ENCODE measurements at places on chromosomes 4 and X.

- DNase-seq = no peak
Observed at GRCh38 chrX:127943571-127943970, 108.6 kb downstream of the ACTRT1 start.

- DNase-seq = no peak
Observed at GRCh38 chr4:139971111-139971510, 182.9 kb downstream of the MAML3 start.

DNA sequence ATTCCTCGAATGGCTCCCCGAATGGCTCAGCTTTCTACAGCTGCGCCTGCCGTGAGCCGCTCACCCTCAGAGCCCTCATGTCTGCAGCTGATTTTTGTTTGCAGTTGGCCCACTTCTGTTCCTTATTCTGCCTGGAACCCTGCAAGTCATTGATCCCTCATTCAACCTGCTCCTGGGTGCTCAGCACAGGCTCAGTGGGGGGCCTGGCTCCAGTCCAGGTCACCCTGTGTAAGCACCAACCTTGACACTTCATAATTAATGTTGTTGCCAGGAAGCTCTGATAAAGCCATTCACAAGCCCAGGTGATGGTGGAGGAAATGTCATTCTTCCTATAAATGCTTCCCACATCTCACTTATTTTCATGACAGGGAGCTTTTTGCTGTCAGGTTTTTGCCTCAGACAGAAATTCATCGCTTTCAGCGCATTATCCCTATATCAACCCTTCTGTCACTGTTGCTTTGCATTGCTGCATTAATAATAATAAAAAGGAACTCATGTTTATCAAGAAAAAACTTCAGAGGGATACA lies 85.7 kb downstream of the F11 start:
- no peak for DNase-seq

DNA sequence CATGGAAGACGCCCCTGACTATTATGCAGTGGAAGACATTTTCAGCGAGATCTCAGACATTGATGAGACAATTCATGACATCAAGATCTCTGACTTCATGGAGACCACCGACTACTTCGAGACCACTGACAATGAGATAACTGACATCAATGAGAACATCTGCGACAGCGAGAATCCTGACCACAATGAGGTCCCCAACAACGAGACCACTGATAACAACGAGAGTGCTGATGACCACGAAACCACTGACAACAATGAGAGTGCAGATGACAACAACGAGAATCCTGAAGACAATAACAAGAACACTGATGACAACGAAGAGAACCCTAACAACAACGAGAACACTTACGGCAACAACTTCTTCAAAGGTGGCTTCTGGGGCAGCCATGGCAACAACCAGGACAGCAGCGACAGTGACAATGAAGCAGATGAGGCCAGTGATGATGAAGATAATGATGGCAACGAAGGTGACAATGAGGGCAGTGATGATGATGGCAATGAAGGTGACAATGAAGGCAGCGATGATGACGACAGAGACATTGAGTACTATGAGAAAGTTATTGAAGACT lies 3.6 kb downstream of the TSPYL2 start:
- no peak for DNase-seq

DNA sequence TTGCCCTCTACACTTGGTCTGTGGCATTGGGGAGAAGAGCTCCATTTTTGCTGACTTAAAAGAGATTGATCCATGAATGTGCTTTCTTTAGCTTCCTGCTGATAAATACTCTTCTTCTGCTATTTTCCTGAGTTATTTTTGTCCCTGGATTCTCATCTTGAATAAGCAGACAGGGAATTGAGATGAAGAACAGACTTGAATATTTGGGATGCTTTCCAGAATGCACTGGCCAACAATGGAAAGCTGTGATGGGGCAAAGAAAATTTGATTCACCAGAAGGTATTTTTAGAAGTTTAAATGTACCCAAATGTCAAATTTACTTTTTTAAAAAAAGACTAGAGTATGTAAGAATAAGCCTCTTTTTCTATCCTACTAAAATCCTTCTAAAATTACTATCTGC lies 309.9 kb upstream of the PPP1R2C start:
- DNase-seq = no peak

- no peak for DNase-seq
Observed at GRCh38 chrX:148913971-148914370, 413.6 kb downstream of the AFF2 start.

- DNase-seq = no peak
Observed at GRCh38 chr4:118279920-118280432, 72.8 kb downstream of the PRSS12 start.

- DNase-seq = no peak
Observed at GRCh38 chr4:83418211-83418610, 37.4 kb downstream of the HELQ start.

GRCh38 chr4:110641218-110641617 lies 18.3 kb upstream of the PITX2 start:
- DNase-seq = no peak

DNA sequence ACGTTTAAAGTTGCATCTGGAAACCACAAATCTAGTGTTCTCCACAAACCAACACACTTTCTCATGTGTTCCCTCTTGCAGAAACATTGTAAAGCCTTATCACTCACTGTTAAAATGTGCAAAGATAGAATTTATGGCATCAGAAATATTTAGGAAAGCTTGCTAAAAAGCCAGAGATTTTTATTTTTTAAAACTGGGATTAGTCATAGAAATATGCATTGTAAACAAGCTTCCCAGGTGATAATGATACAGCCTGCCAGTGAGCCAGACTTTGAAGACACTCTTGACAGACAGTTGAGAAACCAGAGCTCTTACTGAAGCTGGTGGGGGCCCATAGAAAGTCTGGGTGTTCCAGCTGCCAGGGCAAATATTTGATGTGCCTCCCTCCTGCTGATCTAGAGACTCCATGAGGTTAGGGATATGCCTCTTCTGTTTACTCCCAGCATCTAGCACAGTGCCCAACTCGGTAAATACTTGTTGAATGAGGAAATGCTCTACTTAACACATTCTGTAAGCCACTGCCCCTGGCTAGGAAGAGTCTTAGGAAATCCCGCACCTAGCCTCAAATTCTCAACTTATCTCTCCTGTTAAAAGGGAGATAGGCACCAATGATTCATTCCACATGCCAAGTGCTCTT lies 179.0 kb upstream of the RASGEF1B start:
- DNase-seq = no peak

DNA sequence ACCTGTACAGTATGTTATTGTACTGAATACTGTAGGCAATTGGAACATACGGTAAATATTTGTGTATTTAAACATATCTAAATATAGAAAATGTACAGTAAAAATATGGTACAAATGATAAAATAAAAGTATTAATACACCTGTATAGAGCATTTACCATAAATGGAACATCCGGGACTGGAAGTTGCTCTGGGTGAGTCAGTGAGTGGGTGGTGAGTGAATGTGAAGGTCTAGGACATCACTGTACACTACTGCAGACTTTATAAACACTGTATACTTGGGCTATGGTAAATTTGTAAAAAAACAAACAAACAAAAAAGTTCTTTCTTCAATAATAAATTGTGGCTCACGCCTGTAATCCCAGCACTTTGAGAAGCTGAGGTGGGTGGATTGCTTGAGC lies 52.4 kb upstream of the FHL1 start:
- DNase-seq = no peak

DNA sequence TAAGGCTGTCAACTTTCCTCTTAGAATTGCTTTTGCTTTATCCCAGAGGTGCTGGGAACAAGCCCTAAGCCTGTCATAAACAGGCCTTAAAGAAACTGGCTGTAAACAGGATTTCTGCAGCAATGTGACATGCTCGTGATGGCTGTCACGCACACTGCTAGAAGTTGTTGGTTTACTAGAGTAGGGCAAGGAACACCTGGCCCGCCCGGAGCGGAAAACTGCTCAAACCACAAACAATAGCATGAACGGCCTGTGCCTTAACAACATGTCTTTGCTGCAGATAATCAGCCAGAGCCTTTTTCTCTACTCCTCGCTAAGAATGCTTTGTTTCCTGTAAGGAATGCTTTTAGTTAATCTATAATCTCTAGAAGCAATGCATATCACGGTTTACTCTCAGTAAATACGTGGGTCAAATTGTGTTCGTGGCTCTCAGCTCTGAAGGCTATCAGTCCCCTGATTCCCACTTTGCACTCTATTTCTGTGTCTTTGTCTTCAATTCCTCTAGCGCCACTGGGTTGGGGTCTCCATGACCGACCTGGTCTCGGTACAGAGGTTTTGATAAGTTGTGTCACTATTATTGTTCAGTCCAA lies 318.3 kb downstream of the GLUD2 start:
- no peak for DNase-seq

DNA sequence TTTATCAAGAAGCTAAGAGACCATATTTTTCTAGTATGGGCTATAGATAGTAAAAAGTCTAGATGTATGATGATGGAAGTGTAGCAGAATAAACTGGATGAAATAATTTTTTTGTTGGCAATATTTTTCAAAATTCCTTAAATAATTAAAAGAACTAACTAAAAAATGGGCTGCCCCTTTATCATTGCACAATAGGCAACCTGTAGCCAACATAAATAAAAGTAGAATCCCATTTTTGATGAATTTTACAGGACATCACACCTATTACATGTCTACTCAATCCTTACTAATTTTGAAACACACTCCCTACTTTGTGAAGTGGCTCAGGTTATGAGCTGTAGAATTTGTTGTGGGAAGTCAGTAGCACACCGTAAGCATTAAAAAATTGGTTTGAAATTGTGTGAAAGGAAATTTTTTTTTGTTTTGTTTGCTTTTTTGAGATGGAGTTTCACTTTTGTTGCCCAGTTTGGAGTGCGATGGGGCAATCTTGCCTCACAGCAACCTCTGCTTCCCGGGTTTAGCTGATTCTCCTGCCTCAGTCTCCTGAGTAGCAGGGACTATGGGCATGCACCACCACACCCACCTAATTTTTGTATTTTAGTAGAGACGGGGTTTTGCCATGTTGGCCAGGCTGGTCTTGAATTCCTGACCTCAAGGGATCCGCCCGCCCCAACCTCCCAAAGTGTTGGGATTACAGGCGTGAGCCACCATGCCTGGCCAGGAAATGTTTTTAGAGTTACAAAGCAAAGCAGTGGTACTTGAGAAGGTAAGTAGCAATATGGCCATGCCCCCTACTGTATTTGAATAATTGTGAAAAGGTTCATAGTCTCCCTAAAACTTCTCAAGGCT lies 8.9 kb upstream of the RUFY3 start:
- no peak for DNase-seq

DNA sequence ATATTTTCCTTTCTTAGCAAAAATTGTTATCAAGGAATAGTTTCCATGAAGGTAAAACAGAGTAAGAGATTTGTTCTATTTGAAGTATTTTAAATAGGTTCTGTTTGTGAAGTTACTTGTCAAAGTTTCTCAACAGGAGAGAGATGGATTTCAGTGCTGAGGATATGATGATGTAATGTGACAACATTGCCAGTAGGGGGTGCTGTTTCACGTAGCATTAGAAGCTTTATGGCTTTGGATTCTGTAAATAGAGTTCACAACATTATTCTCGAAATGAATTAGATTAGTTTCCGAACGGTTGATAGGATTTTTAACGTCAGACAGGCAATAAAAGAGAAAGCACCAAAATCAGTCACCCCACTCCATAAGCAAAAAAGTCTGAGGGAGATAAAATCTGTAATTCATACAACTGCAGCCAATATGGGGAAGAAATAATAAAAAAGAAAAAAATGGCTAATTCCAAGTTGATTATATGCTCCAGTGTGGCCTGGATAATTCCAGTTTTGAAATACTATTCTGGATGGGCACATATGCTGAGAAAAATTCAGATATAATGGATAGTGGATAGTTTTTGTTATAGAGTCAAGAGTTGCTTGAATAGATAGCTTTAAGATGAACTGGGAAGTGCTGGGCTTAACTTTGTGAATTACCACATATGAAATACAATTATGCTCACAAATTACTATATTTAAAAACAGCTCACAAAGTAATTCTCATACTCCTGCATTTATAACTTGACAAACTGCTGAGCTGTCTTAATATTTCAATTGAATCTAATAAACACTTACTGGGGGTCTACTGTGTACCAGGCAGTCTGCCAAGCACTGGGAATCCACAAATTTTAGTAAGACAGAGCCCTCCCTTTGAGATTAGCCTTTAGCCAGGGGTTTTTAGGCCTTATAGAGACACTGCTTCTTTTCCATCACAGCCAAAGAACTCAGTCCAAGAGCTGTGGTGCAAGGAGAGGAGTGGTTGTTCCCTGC lies 109.1 kb downstream of the GPAT3 start:
- peak; percentile 60 for DNase-seq

DNA sequence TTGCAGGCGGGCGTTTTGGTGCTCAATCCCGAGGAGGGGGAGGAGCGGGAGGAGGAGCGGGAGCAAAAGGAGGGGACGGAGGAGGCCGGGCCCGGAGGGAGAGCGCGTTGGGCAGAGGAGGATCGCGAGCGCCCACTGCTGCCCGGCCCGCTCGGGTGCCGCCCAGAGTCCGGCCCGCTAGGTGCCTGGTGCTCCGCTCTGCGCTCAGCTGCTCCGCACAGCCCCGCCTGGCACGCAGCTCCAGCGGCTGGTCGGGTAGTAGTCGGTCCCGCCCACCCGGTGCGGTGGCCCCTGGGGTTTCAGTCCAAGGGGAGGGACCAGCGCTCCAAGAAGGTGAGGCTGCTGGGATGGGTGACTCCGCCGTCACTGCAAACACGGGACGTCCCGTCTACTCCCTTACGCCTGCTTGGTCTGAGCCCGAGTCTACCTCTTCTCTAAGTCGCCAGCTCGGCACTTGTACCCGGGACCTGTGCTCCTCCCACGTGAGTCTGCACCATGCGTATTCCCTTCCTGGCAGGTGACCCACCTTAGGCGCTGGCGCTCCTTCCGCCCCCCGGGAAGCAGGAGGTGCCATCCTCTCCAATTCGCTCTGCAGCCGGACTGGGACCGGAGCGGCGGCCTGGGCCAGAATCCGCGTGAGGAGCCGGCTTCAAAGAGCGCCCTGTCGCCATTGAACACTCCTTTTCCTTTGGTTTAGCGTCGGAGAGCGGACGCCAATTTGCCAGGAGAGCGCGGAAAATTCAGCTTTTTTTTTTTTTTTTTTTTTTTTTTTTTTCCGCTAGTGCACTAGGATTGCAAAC lies 405 bp upstream of the HS3ST1 start:
- DNase-seq = peak; percentile 47

DNA sequence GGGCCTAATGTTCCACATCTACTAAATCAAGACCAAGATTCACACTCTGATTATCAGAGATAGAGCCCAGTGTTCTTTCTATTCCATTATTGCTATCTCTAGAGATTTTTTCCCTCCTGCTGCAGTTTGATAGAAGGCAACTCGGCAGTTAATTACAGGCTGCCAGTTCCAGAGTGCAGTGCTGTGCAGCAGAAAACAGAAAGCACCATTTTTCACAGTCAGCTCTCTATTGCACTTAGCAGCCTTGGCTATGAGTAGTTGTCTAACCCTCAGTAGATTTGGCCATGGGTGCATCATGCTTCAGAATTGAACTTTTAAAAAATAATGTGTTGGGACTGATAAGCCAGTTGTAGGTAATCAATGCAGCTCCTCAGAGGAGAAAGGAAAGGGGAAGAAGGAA lies 295.3 kb downstream of the MID1IP1 start:
- DNase-seq = no peak

DNA sequence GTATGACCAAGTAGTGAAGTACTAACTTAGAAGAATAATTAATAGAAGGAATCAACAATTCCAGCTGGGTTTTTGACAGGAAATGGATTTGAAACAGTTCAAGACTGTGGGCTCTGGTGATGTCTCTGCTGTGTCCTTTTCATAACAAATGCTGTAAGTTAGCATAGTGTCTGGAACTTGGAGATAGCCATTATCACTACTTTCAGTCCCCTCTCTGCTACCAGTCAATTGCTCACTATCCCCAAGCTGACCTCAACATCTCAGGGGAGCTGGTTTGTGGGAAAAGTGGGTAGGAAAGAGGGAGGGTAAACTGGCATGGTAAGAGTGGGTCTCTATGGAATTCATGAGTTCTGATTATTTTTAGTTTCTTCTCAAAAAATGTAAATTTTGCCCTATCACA lies 231.4 kb upstream of the MID1 start:
- no peak for DNase-seq

- DNase-seq = no peak
Observed at GRCh38 chr4:33989820-33990443, 2254.4 kb downstream of the ARAP2 start.

Measured in GM03348 (cell line).